ENCODE measurements at places on chromosomes 2 and 18.

GRCh38 chr2:178266445-178266844 lies 72.1 kb downstream of the OSBPL6 start:
- DNase-seq: no peak

GRCh38 chr2:54290356-54291025 lies 34.5 kb upstream of the TSPYL6 start:
- no peak for DNase-seq

GRCh38 chr2:63654959-63655358 lies 66.2 kb downstream of the MDH1 start:
- DNase-seq: no peak

- no peak for DNase-seq
These were observed 377.1 kb downstream of the TNS1 start for GRCh38 chr2:217625557-217626169.

GRCh38 chr2:52933878-52934277 lies 833.7 kb upstream of the CHAC2 start:
- DNase-seq: no peak

DNA sequence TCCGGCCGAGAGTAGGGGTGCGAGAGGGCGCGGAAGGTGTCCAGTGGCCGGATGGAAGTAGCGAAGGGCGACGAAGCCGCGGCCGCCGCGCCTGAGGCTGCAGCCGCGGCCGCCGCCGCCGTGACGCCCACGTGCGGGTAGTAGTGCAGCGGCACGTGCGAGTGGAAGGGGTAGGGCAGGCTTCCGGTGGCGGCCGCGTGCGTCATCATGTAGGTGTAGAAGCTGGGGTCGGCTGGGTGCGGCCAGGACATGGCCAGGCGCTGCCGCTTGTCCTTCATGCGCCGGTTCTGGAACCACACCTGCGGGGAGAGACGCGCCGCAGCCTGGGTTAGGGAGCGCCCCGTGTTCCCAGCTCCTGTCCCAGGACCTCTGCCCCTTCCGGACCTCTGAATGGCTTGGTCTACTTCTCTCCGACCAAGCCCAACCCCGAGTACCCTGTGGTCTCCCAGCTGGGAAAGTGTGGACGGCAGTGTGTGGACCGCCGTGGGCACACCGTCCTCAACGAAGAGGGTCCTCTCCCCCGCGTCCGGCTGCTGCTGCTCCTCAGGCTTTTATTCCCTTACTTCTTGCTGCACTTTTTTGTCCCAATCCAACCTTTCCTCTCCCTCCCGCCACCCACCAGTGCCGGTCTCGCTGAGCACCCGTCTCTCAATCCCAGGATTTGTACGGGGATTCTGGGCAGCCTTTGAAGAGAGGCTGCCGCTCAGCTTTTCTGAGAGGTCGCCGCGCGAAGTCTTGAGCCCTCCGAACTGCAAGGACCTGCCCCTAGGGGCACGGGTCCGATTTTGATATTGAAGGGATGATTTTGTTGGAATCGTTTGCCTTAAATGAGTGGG lies 3.0 kb downstream of the EVX2 start:
- no peak for DNase-seq

- peak; percentile 68 for DNase-seq
These were observed 134.0 kb upstream of the MGAT5 start for GRCh38 chr2:134119713-134120405.

GRCh38 chr2:136253288-136254004 lies 135.5 kb upstream of the CXCR4 start:
- DNase-seq: no peak

GRCh38 chr2:121346859-121347258 lies 61.9 kb upstream of the TFCP2L1 start:
- DNase-seq: no peak

GRCh38 chr2:190105554-190105953 lies 43.0 kb upstream of the MSTN start:
- DNase-seq: no peak

DNA sequence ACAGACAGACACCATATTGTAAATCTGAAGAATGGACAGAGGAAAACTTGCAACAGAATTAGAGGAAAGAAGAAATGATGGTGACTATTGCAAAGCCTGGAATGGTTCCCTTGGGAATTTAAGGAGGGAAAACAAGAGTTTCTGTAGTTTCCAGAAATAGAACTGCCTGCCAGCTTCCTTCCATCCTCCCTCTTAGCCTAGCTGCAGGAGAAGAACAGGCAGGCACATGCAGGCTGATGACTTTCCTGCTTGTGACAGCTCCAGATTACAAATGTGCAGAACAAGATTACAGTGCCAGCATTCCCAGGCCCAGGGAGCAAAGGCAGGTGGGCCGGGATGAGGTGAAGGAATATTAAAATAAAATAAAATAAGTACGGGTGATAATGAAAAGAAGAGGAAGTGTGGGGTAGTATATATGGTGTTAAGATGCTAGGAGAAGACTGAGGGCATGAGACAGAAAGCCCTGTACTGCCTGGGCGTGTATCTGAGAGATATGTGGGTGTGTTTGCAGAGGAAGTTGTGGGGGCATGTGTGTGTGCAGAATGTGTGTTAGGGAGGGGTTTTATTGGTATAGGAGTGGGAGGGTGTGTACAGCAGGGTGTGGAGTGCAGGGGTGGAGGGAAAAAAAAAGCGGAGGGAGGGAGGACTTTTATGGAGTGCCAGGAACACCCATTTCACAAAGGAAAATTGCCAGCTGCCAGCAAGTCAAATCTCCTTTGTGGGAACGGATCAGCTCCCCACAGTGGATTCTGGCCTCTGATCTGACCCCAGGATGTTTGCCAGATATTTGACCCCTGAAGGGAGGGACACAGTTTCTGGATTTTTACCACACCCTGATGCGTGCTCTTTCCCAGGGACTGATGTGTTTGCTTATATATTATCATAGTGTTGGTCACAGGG lies 43.9 kb upstream of the NEMP2 start:
- no peak for DNase-seq

GRCh38 chr2:109486711-109487535 lies 126.8 kb downstream of the SEPTIN10 start:
- no peak for DNase-seq

- no peak for DNase-seq
These were observed 134.1 kb upstream of the EPAS1 start for GRCh38 chr2:46163098-46163430.

DNA sequence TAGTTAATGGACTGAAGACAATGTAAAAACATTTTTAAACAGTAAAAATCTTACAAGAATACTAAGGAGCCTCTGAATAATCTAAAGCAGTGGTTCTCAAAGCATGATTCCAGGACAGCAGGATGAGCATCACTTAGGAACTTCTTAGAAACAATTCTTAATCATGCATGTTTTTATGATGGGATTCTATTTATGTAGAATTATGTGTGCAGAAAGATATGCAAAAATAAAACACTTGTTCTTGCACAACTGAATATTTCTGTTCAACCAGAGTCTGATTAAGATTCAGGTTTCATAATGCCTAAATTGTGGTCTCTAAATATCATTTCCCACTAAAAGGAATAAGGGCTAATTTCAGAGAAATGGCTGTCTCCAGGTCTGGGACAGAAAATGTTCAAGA lies 69.2 kb upstream of the MTIF2 start:
- no peak for DNase-seq

GRCh38 chr18:45820106-45820745 lies 5.2 kb upstream of the SIGLEC15 start:
- DNase-seq: no peak

DNA sequence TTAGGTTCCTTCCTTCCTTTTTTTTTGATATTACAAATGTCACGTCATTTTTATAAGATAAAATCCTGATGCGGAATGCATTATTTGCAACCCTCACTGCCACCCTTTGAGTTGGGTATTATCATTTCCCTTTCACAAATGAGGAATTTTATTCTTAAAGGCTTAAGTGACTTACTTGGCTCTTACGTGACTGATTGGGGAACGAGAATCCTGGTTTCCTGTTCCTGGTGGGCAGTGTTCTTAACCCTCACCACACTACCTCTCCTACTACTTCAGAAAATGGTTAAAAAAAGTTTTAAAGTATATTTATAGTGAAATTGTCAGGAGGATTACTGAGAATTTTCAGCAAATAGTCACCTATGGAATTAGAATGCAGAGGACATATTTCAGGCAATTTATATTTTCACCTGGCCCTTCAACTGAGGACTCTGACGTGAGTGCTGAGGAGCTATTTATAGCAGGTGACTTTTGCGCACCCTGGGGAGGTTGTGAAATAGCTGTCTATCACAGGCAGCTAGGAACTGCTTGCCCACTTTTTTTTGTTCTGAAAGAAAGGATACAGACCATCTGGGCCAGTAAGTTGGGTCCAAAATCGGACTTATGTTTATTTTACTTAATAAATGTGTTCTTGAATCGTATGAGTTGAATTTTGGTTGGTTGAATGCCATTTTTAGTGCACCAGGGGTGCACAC lies 18.7 kb upstream of the RASGRP3 start:
- DNase-seq: no peak

DNA sequence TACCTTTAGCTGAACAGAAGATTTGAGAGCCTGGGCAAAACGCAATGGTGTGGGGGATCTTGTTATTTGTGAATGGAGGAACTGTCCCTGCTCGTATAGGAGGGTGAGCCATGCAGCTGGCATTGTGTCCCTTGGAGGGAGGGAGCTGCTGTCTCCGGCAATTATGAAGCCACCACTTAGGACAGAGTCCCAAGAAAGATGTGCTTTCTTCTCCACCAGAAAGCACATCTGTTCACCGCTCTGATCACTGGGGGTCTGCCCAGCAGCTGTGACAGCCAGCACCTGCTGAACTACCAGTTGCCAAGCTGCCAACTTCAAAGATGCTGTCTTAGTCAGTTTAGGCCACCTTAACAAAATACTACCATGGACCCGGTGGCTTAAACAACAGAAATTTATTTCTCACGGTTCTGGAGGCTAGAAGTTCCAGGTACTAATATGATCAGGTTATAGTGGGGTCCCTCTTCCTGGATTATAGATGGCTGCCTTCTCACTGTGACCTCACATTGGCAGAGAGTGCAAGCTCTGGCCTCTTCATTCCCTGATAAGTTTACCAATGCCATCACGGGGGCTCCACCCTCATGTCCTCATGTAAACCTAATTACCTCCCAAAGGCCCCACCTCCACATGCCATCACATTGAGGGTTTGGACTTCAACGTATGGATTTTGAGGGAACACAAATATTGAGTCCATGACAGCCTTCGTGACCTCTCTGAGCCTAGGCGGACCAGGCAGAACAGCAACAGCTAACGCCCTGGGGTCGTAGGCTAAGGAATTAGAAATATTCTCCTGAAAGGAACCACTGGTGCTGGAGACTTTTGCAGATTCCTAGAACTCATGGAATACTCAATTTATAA lies 148.3 kb downstream of the RHBDD1 start:
- DNase-seq: no peak

DNA sequence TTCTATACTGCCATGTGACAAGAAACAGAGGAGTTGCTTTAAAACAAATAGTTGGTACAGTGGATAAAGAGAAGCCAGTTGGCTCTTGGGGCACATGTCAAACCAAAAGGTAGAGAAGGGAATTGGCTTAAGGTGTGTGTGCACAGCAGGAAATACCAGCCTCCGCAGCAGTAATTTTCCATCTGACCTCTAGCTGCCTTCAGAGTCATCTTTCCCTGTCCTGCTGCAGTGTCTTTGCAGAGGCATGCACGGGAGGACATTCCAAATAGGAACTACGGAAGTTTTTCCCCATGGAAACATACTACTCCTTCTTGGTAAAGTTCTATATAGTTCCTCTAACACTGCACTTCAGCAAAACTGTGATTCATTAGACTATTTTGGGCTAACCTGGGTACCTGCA lies 99.5 kb downstream of the RAB3GAP1 start:
- DNase-seq: no peak

DNA sequence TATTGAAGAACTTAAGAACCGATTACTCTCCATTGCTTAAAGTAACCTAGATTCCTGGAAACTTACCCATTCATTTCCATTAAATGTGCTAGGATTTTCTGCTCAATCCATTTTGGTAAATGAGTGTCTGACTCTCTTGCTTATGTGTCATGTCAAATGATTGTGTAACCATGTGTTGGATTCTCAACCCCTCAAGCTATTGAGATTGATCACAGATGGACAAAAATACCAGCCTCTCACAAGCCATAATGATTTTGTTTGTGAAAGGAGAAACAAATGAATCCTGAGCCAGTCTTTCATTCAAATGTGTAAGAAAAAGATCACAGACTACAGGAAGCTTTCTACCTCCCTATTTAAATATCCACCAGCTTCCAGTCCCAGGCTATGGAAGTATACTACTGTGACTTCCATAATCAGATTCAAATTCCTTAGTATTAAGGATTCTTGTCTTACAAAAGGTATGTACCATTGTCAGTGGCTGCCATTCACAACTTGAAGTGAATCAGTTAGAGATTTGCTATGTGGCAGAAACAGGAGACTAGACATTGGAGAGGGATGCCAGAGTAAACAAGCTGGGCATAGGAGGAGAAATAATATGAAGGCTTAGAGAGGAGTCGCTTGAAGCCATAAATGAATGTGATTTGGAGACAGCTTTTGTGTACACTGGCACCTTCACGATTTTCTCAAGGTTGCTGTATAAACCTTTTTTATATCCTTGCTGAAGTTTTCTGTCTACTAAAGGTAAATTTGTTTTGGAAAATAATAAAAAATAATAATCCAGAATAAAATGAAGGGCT lies 498.5 kb upstream of the SETBP1 start:
- no peak for DNase-seq

GRCh38 chr2:157821519-157822131 lies 54.5 kb downstream of the ACVR1 start:
- DNase-seq: no peak

DNA sequence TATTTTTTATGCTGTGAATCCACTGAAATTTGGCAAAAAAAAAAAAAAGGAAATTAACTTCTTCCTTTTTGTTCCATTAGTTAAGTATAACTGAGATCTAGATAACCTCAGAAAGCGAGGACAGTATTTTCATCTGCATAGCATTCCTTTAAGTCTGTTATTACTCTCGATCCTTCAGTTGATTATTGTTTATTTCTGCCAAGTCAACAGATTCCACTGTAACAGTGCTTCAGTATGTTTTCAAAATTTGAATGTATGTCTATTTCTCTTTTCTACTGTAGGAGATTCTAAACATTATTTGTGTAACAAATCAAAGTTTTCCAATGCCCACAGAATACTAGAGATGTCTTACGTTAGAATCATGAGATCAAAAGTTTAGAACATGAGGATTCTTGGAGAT lies 133.1 kb upstream of the RGPD4 start:
- no peak for DNase-seq

- DNase-seq: no peak
These were observed 71.2 kb downstream of the MAIP1 start for GRCh38 chr2:200026332-200027230.

DNA sequence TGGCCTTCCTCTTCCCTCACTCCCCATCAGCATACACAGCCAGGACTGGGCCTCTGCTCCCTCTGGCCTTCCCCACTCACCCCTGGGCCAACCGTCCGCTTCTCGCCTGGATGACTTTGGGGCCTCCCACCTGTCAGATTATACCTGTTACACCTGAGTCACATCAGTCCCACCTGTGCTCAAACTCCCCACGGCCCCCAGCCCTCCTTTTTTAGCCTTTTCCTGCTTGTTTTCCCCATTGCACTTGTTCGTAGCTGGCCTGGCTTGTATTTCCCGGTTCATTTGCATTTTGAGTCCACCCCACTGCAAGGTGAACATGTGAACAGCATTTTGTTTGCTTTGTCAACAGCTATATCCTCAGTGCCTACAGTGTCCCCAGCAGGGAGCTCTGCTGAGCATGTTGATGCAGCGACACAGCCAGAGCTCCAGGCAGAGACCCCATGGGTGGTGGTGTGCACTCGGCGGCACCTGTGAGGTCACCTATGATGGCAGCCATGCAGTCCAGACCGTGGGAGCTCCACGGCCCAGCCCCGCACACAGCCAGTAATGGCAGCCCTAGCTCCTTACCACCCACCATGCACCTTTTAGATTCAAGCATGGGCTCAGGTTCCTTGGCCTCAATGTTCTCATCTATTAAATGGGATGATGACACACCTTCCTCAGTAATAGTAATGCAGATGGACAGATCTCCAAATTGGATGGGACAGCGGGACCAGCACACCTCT lies 276.4 kb upstream of the HS6ST1 start:
- no peak for DNase-seq

All from stimulated activated CD4-positive, alpha-beta T cell treated with anti-CD3 and anti-CD28 coated beads, Interleukin-1b, Interleukin-23, amount 100 ng/mL, for 1 hour (primary cell).